ENCODE measurements at places on chromosomes 2 and 18.

DNA sequence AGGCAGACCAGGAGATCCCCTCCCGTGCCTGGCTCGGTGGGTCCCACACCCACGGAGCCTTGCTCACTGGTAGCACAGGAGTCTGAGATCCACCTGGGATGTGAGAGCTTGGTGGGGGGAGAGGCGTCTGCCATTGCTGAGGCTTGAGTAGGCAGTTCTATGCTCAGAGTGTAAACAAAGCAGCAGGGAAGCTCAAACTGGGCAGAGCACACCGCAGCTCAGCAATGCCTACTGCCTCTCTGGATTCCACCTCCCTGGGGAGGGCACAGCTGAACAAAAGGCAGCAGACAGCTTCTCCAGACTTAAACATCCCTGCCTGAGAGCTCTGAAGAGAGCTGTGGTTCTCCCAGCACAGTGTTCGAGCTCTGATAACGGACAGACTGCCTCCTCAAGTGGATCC is 85.1 kb downstream of the UGP2 start:
- no peak for DNase-seq

- no peak for DNase-seq
Measured at GRCh38 chr2:204947405-204947804, 402.1 kb downstream of the PARD3B start.

DNA sequence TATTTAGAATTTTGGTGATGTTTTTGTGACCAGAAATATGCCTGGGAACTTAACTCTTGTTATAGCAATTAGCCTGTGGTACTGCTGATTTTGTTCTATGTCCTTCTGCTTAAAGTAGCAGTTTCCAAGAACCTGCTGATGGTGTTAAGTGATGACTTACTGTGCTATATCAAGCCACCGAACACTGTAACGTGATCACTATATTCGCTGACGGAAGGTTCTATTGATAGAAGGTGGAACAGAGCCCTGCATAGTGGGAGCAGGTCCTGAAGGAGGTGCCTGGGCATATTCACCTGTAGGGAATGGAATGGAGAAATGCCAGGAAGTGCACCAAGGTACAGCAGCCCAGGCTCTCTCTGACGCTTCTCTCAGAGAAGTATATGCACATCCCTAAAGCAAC is 76.8 kb downstream of the UXS1 start:
- DNase-seq: no peak

- no peak for DNase-seq
Measured at GRCh38 chr2:39871291-39871761, 92.3 kb upstream of the THUMPD2 start.

- peak; percentile 35 for DNase-seq
Measured at GRCh38 chr2:75200140-75201096, 1.1 kb upstream of the TACR1 start.

DNA sequence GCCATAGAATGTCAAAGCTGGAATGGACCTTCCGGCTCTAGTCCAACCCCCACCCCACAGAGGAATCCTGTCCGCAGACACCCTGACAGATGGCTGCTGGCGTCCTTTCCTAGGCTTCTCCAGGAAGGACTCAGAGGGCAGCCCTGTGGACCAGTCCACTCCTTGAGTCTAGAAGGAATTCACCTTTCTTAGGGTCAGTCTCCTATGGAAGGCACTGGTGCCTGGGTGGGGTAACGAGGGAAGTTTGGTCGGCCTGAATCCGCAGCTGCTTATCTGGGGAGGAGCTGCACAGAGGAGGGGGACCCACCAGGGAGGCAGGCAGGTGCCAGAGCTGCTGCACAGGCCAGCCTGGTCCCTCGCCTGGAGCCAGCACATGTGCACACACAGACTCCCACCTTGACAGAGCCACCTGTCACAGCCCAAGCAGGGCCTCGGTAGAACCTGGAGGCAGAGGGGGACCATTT is 2.5 kb downstream of the DNMT3A start:
- no peak for DNase-seq

DNA sequence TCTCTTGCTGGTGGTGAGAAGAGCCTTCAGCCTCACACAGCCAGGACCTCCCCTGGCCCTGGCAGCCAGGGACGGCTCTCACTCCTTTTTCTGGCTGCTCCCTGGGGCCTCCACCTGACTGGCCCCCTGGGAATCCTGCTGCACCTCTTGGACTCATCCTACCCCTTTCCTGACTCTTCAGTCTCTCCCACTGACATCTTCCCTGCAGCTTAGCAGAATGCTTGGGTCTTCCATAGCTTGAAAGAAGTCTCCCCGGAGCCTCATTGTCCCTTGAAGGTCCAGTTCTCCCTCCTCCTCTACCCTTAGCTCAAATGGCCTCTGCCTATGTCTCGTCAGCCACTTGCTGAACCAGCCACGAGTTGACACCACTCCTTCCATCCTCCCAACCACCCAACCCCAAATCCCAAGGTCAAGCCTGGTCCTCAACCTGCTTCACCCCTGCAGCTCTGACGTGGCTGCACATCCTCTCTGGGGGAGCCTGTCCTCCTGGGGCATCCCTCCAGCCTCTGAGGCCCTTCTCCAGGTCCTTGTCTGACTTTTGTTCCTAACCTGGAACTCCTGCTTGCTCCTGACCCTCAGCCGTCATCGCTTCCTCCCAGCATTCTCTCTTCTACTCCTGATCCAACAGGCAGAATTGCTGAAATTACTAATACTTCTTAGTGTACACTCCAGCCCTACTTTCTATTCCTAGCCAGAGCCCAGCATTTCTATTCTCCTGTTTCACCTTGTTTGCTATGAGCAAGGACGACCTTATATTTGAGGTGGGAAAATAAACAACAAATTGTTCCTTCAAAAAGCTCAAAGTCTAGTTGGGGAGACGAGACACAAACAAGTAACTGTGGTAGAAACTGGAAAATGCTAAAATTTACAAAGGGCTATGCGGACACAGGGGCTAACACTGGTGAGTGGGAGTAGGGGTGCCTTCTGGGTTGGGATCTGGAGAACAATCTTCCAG is 68.7 kb upstream of the MGAT4A start:
- DNase-seq: no peak

- no peak for DNase-seq
Measured at GRCh38 chr2:44559108-44559507, 197.4 kb downstream of the CAMKMT start.

DNA sequence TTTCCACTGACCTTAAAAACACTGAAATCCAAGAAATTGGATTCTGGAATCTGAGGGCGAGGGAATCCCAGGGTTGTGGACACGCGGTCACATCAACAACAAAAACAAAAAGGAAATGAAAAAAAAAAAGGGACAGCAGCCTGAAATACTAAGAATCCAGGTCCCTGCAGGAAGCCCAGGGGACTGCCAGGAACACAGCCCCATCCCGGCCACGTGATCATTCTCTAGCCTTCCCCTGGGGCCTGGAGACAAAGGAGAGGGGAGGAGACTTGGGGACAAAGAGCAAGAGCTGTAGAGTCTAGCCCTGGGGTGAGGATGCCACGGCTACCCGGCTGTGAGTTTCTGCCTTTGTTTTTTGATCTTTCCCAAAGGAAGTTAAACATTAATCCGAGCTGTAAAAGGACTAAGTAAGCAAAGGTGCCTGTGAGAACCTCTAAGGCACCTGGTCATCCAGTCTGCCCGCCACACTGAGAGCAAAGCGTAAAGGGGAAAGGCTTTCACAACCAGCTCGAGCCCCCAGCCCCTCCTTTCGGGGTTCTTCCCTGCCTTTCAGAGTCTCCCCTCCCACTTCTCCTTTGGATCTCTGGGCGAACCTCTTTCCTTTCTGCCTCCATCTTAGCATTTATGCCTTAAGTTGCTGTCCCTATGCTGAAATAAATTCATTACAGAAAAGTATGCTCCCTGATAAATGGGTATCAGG is 57.9 kb upstream of the MSH2 start:
- DNase-seq: peak; percentile 73

GRCh38 chr2:47198985-47199451 is 43.9 kb upstream of the STPG4 start:
- no peak for DNase-seq

DNA sequence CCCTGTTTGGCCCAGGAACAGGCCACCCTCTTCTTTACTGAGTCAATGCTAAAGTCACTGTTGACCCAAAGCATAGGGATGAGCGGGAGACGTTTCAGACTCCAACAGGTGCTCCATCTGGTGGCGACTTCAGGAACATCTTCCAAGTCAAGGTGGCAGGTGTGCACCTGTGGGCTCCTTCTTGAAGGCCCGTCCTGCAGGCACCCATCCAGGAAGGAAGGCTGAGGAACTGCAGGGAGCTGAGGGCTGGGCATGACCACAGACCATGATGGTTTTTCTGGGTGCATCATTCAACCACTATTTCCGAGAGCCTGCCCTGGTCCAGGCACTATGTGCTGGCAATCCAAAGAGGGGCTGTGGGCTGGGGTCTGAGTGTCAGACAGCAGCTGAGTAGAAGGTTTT is 142.8 kb downstream of the NDUFA10 start:
- DNase-seq: no peak

- DNase-seq: no peak
Measured at GRCh38 chr2:235563056-235563910, 69.4 kb downstream of the AGAP1 start.

DNA sequence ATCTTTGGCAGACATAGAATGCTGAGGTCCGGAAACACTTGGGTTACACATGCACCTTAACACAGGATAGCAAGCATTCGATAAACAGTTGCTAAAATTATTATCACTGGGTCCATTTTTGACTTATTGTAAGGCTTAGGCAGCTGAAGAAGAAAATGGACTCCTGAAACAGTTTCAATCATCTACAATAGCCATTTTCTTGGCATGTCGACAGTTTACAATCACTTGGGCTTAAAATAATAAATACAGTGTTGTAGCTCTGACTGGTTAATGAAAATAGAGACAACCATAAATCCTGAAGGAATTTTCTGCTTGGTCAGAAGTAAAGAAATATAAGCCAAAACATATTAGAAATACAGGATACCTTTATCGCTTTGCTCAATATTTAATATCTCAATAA is 169.2 kb downstream of the XIRP2 start:
- no peak for DNase-seq

GRCh38 chr2:184201246-184201645 is 397.1 kb upstream of the ZNF804A start:
- DNase-seq: no peak

DNA sequence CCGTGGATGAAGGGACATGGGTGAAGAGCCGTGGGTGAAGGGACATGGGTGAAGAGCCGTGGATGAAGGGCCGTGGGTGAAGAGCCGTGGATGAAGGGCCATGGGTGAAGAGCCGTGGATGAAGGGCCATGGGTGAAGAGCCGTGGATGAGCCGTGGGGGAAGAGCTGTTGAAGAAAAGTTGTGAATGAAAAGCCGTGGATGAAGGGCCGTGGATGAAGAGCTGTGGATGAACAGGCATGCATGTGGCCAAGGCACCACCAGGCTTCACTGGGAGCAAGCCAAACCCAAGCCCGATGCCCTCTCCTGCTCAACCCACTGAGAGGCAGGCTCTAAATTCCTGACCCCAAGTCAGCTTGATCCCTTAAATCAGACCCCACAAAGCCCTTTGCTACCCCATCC is 10.6 kb downstream of the OR6B3 start:
- no peak for DNase-seq

DNA sequence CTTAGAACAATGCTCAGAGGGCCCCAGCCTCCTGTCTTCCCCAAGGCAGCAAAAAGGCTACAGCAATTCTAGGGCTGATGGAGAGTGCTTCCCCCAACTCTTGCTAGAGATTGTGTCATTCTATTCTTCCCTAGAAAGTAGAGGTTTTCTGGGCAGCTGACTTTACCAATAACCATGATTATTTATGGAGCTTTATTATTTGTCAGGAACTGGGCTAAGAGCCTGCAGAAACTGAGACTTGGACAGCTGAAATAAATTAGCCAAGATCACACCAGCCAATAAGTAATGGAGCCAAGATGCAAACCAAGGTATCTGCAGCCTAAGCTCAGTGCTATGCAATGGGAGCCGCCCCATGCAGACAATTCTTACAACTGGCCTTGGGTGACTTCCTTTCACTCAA is 84.8 kb downstream of the CCBE1 start:
- no peak for DNase-seq

GRCh38 chr2:230356084-230356483 is 29.1 kb downstream of the SP140L start:
- no peak for DNase-seq

GRCh38 chr2:159160954-159161353 is 125.5 kb downstream of the WDSUB1 start:
- no peak for DNase-seq

- no peak for DNase-seq
Measured at GRCh38 chr18:68275616-68276015, 439.3 kb downstream of the TMX3 start.

DNA sequence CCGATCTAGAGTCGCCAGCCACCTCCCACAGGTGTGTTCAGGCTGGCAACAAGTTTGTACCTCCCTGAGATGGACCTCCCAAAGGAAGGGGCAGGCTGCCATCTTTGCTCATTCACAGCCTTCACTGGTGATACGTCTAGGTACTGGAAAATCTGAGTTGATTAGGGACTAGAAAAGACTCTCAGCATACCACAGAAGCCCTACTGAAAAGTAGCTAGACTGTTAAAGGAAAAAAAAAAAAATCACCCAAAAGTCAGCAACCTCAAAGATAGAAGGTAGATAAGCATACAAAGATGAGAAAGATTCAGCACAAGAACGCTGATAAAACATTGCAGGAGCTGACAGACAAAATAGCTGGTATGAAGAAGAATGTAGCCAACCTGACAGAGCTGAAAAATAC is 128.6 kb upstream of the WDR75 start:
- no peak for DNase-seq

GRCh38 chr2:118806797-118807667 is 40.4 kb downstream of the EN1 start:
- no peak for DNase-seq

GRCh38 chr18:36769172-36769571 is 59.6 kb downstream of the TPGS2 start:
- DNase-seq: no peak

DNA sequence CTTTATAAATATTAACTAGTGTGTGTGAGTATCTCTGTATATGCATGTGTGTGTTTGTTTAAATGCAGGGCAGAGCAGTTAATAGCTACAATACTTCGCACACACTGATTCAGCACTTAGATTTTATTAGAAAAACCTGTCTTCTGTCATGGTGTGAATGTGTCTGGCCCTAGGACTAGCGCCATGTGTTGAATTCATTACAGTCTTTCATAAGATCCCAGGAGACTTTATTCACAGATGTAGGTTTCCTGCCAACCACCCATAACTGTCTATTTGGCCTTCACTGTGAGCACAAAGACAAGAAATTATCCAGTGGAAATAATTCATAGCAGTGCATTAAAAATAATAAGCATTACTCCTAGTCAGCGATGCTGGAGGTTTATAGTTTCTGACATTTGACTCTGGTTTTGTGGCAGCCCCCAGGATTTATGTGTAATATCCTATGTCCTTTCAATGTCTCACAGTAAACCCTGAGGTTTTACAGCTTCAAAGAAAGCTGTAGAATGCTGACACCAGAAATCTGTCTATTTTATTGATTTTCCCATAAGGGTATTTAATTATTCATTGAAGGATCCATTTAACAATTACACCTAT is 93.9 kb downstream of the ZNF804A start:
- DNase-seq: no peak

- no peak for DNase-seq
Measured at GRCh38 chr2:74072565-74072964, 75.1 kb downstream of the BOLA3 start.

GRCh38 chr2:7703543-7704144 is 786.4 kb downstream of the RNF144A start:
- DNase-seq: no peak

All from anterior cingulate cortex (tissue), 58 donors.